ENCODE measurements at places on chromosomes 5 and 9.

- no peak for DNase-seq
Observed at GRCh38 chr5:14597080-14597479, 15.5 kb downstream of the OTULINL start.

DNA sequence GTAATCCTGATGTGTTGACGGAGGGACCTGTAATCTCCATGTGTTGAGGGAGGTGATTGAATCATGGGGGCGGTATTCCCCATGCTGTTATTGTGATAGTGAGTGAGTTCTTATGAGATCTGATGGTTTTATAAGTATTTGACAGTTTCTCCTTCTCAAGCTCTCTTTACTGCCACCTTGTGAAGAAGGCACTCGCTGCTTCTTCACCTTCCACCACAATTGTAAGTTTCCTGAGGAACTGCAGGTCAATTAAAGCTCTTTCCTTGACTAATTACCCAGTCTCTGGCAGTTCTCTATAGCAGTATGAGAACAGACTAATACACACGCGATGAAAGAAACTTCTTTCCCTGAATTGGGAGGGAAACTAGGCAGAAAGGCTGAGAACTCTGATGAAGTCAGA is 141.1 kb upstream of the RAD23B start:
- DNase-seq = no peak

- no peak for DNase-seq
Observed at GRCh38 chr9:89945133-89945532, 340.3 kb downstream of the GADD45G start.

GRCh38 chr9:30511666-30512065 is 1872.8 kb upstream of the ACO1 start:
- DNase-seq = no peak

DNA sequence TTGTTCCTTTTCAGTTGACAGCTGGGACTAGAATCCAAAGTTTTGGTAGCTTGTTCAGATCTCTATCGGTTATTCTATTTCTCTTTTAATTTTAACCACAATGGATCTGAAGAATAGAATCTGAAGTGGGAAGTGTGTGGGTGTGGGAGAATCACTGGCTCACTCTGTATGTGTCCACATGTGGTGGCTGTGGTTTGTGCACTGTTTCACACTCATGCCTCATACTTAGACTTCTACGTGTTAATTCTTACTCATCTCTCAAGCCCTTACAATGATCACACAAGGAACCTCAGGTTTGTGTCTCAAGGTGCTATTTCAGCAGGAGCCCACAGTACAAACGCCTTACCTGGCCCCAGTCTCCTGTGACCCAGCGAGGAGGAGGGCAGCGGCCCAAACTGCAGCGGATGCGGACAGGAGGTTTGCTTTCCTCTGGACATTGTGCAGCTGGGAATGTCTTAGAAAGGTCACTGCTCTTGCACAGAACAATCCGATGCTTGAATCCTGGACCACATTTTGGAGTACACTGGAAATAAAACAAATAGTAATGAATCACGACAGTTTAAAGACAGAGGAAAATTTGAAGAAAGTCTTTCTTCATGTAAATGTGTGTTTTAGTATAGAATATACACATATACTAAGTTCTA is 309.1 kb downstream of the ADAMTS6 start:
- peak; percentile 42 for DNase-seq

GRCh38 chr5:68450245-68450852 is 234.8 kb downstream of the PIK3R1 start:
- no peak for DNase-seq

GRCh38 chr5:170756691-170757090 is 26.8 kb upstream of the GABRP start:
- no peak for DNase-seq

GRCh38 chr5:151550146-151550545 is 41.0 kb downstream of the FAT2 start:
- no peak for DNase-seq

GRCh38 chr5:34484216-34484920 is 171.8 kb upstream of the RAI14 start:
- no peak for DNase-seq

GRCh38 chr9:109323771-109324170 is 2.9 kb upstream of the EPB41L4B start:
- no peak for DNase-seq

GRCh38 chr5:15463231-15463980 is 36.6 kb upstream of the FBXL7 start:
- DNase-seq = no peak

DNA sequence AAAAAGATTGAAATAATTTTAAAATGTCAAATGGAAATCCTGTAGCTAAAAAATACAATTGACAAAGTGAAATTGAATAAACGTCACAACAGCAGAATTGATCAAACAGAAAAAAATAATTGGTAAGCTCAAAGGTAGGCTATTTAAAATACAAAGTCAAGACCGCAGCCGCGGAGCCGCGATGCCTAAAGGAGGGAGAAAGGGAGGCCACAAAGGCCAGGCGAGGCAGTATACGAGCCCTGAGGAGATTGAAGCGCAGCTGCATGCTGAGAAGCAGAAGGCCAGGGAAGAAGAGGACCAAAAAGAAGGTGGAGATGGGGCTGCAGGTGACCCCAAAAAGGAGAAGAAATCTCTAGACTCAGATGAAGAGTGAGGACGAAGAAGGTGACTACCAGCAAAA is 1068.5 kb upstream of the COX7C start:
- DNase-seq = no peak

GRCh38 chr5:134738963-134739661 is 764 bp downstream of the CAMLG start:
- DNase-seq = peak; percentile 20

DNA sequence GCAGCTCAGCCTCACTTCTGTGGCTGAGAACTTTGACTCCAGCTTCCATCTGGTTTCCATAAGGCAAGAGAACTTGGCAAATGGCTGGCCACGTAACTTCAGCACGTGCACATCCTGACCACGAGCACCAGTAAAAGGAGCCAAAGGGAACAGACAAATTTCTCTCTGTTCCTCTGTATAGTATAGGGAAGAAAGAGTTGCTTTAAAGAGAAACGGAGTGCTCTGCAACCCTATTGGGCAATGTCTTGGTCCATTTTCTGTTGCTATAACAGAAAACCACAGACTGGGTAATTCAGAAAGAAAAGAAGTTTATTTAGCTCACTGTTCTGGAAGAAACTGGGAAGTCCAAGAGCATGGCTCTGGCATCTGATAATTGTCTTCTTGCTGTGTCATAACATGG is 558.7 kb downstream of the ACTL7B start:
- no peak for DNase-seq

GRCh38 chr5:176413255-176413565 is 3.1 kb downstream of the CLTB start:
- no peak for DNase-seq

GRCh38 chr5:73451224-73452130 is 2.9 kb upstream of the FOXD1 start:
- DNase-seq = peak; percentile 64

DNA sequence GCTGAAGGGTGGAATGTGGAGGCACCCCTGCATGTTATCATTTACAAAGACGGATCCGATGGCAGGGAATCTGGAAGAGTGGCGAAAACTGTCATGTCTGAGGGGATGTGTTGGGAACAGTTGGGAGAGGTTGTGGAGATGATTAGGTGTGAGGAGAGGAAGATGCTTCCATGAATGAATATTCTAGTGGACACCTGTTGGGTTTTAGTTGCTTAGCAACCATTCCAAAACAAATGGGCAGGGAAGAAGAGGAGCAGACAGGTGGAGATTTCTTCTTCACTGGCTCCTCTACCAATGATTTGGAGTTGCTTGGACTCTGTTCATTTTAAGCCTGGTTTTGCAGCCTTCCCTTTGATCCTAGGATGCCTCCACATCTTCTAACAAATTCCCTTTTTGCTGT is 465.3 kb upstream of the CLINT1 start:
- DNase-seq = no peak

DNA sequence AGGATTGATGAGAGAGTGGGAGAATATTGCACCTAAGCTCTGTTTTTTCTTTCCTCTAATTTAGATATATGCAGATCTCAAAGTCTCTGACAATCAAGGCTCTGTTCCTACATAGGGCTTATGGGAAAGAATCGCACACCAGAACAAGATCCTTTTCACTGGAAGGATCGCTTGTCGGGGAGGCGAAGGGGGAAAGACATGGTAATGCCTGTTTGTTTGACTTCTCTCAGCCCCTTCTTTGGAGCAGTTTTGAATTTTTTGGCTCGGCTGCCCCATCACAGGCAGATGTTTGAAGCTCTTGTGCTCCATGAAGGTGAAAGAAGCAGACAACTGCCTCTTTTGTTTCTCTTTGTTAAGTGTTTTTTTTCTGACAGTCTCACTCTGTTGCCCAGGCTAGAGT is 599.9 kb upstream of the ZNF608 start:
- DNase-seq = no peak

GRCh38 chr9:130870491-130871381 is 25.9 kb downstream of the QRFP start:
- DNase-seq = peak; percentile 61

GRCh38 chr5:154977409-154977808 is 36.1 kb upstream of the KIF4B start:
- DNase-seq = no peak

DNA sequence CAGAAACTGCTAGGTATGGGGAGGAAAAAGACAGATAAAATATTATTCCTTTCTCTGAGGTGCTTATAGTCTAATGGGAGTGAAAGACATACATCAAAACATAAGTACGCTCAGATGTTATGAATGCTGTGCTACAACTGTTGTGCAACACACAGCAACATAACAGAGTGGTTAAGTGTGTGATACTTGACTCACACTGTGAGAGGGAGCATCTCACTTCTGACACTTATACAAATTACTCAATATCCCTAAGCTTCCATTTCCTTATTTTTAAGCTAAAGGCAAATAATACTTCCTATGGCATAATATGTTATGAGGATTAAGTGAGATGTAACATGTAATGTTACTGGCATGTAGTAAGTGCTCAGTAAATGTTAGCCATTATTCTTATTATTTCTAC is 110.6 kb upstream of the FER start:
- no peak for DNase-seq

GRCh38 chr5:107670087-107670931 is 428 bp downstream of the EFNA5 start:
- DNase-seq = peak; percentile 76

DNA sequence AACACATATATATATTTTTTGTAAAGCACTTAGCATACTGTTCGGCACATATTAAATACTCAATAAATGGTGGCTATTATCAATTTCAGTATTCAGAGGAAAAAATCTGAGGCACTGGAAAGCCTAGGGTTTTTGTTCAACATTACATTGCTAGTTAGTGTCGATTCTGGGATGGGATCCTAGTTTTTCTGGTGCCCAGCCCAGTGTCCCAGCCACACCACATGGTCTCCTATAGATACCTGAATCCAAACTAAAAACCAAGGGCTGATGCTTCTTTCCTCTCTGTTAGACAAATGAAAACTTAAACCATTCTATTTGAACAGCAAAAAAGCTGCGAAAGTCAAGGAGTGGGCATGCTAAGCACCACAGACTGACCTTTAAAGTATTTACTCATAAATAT is 810.7 kb upstream of the DMAC1 start:
- no peak for DNase-seq

- DNase-seq = no peak
Observed at GRCh38 chr5:52767217-52767743, 20.4 kb upstream of the ITGA1 start.

- no peak for DNase-seq
Observed at GRCh38 chr9:133701321-133701980, 36.7 kb downstream of the SARDH start.

- DNase-seq = no peak
Observed at GRCh38 chr5:147610798-147611197, 100.9 kb upstream of the DPYSL3 start.

- DNase-seq = no peak
Observed at GRCh38 chr5:59731809-59732208, 161.7 kb downstream of the PDE4D start.

- no peak for DNase-seq
Observed at GRCh38 chr5:36815871-36816270, 60.7 kb upstream of the NIPBL start.

DNA sequence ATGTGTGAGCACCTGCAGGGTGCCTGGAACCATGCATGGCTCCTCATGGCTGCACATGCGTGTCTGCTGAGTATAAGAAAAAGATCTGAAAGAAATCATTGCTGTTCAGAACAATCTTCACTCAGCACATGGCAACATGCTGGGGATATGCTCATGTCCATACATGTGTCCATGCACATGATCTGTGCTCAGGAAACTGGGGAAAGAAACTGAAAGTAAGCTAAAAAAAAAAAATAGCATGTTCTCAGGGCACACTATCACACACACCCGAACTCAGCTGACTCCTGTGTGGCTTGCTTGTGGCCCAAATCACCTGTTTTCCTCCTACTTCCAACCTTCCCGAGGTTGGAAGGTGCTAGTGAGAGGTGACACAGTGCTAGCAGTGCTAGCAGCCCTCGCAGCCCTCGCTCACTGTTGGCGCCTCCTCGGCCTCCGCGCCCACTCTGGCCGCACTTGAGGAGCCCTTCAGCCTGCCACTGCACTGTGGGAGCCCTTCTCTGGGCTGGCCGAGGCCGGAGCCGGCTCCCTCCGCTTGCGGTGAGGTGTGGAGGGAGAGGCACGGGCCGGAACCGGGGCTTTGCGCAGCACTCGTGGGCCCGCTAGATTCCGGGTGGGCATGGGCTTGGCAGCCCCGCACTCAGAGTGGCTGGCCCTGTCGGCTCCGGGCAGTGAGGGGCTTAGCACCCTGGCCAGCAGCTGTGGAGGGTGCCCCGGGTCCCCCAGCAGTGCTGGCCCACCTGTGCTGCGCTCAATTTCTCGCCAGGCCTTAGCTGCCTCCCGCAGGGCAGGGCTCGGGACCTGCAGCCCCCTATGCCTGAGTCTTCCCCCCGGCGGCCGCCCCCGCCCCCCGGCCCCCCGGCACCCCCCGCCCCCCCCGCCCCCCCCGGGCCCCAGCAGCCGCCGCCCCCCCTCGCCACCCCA is 76.0 kb downstream of the GADD45G start:
- no peak for DNase-seq

DNA sequence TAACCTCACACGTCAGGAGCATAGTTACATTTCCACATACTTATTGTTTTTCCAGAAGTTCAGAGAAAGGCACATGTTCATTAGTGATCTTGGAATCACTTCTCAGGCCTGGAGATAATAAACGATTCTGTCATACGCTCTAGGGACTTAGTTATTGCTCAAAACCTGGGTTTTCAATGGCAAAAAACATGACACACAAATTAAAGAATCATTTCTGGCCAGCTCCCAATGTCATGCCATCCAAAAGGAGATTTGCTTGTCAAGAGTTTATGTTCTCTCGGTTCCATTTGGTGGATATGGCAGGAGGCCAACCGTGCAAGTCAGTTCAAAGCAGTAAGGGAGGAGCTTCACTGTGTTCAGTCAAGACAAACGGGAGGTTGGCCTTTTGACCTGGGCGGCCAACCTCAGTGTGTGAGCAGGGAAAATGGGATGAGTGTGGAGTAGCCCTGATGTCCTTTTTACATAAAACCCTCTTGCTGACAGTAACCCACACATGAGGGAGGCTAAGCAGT is 123.4 kb downstream of the NXNL2 start:
- DNase-seq = no peak

- DNase-seq = no peak
Observed at GRCh38 chr5:177537389-177538361, 16.7 kb downstream of the FAM193B start.

DNA sequence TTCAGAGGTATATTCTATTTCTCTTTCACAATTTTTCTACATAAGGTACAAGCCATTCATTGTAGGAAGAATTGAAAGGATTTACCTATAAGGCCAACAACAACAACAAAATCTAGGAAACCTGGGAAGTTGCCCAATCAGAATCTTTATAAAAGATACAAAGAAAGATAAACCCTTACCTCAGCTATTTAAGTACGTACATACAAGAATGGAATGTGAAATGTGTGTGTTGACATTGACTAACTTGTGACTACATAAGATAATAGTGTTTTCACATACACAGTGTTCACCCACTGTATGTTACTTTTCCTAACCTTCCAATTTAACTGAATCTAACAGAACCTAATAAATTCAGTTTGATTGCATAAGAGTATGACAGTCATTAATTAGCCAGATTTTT is 154.1 kb downstream of the ADAMTS6 start:
- no peak for DNase-seq
